Epithelial cell of prostate (primary cell): ENCODE measurements at places on chromosomes 3 and 15.
A peak's percentile ranks its signal among the peaks of the same experiment; 100 is the strongest.

- DNase-seq, result no peak
Observed at GRCh38 chr3:187822402-187822801, 77.1 kb upstream of the BCL6 start.

GRCh38 chr3:61136191-61136590 is 115.1 kb downstream of the FHIT start:
- no peak for DNase-seq

- DNase-seq, result peak; percentile 27
Observed at GRCh38 chr15:45588219-45588875, 1.2 kb downstream of the BLOC1S6 start.

- no peak for DNase-seq
Observed at GRCh38 chr3:396293-396692, 199.7 kb downstream of the CHL1 start.

- DNase-seq, result no peak
Observed at GRCh38 chr15:53160092-53160704, 370.1 kb upstream of the ONECUT1 start.

DNA sequence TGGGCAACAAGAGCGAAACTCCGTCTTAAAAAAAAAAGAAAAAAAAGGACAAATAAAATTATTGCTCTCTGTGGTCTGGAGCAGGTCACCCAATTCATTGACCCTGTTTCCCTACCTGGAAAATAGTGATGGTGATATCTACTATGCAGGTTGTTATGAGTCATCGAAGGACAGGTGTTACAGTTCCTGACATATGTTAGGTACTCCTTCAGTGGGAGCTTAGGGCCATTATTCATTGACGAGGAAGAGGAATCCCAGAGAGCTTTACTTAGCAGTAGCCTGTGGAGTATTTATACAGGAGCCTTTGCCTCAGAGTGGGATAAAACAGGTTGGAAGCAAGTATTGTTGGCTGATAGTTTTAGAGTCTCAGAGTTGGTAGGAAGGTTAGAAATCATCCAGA is 74.5 kb downstream of the SLC7A14 start:
- DNase-seq, result no peak

DNA sequence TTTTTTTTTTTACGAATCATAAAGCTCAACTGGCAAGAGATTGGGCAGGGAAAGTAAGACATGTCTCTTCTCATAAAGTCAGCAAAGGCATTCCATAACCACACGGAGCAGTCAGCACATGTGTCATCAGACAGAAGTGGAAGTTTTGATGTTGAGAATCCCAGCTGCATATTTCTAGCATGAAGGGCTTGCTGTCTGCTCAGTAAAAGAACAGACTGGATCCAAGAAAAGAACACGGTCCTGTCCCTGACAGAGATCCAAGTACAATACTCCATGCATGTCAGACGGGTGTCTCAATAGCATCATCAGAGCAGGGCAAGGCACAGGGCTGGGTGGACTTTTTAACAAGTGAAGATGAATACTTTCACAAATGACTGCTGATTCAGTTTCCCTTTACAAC is 38.2 kb downstream of the ABI3BP start:
- peak; percentile 86 for DNase-seq

GRCh38 chr15:74264081-74264501 is 28.0 kb downstream of the CCDC33 start:
- DNase-seq, result no peak

DNA sequence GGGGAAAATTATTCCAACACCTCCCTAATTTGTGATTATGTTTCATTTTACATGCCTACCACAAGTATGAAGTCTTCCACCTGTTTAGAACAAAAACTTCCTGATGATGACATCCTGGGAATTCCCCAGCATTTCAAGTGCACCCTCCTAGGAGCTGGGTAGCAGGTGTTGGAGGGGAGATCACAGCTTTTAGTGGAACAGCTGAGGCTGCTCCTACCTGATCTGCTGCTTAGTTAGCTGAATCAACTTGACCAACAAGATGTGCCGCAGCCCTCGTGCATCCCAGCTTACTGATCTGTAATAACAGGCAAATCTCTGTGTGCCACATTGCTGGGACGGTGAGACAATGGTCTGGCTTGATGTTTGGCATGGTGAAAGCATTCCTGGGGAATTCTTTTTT is 29.7 kb downstream of the TRAK1 start:
- DNase-seq, result no peak

DNA sequence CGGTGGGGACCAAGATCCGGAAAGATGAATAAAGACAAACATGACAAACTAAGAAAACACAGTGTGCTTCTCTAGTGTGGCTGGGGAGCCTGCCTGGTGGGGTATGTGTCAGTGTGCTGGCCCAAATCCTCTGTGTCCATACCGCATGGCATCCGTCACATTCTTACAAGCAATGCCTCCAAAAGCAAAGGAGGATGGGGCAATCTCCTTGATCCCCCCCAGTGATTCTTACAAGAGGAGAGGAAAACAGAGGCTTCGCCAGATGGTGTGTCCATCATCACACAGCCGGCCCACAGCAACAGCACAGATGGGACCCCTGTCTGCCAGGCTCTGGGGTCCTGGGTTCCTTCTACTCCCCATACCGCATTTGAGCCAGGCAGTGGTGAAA is 558 bp upstream of the IL17RC start:
- DNase-seq, result no peak

GRCh38 chr3:112873632-112874031 is 27.0 kb upstream of the CD200R1L start:
- no peak for DNase-seq

- DNase-seq, result peak; percentile 82
Observed at GRCh38 chr3:143601723-143602484, 246.4 kb downstream of the SLC9A9 start.

GRCh38 chr3:128001576-128001975 is 50.7 kb upstream of the SEC61A1 start:
- DNase-seq, result no peak

GRCh38 chr15:98903377-98904018 is 104.1 kb downstream of the PGPEP1L start:
- peak; percentile 82 for DNase-seq

DNA sequence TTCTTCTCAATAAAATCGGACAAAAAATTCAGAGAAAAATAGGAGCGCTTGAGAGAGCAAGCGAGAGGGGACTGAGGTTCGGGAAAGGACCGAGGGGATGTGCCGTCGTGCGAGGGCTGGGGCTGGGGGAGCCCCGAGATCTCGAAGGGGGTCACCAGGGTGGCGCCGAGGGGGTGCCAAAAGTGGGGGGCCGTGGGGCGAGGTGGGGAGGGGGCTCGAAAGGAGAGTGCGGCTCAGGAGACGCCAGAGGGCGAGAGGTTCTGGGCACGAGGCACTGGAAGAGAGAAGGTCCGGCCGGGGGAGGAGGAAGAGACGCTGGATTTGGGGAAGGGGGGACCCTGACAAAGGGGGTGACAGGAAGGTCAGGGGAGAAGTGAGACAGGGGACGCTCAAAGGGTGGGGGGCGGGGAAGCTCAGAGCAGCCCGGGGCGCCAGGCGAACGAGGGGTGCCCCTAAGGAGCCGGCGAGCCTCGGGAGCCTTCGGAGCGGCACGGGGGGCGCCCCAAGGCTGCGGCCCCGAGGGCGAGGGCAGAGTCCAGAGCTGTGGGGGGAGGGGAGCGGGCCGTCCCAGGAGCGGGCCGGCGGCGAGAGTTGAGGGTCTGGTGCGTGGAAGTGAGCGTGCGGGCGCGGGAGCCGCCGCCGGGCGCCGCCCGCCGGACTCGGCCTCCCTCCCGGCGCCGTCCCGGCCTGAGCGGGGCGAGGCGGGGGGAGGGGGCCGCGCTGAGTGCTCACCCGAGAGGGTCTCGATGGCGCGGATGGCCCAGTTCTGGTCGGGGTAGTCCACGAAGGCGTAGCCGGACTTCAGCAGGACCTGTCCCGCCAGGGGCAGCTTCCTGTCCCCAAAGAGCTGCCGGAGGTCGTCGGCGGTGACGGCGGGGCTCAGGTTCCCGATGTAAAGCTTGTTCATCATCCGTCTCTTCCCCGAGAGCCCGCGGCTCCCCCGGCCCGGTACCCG is 514 bp downstream of the IGF2BP2 start:
- DNase-seq, result no peak

GRCh38 chr3:65901226-65901625 is 137.5 kb downstream of the MAGI1 start:
- DNase-seq, result no peak

DNA sequence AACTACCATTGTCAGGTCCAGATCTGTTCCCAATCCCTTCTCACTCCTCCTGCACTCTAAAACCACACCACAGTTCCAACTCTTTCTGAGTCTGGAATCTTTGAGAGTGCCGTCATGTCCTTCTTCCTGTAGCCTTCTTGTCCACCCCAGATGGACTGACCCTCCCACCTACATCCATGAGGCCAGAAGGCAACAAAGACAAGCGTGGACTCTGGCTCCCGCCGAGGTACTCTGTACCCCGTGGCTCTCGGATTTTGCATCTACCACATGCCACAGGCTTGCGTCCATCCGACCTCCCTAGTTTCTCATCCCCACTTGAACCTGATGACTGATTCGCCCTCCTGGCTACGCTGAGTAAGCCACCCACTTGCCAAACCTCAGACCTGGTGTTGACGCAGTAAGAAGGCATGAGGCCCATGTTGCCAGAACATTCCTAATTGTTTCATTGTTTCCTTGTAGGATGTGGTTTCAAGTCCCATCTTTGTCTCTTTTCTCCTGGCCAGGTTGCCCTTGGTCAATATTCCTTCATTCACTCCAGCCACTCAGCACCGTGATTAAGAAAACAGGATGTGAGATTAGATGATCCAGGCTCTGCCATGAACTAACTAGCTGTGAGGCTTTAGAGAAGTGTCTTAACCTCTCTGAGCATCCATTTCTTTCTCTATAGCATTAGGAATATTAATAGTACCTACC is 1.1 kb upstream of the ZBTB38 start:
- peak; percentile 99 for DNase-seq

- no peak for DNase-seq
Observed at GRCh38 chr15:63243776-63244175, 33.6 kb upstream of the APH1B start.

DNA sequence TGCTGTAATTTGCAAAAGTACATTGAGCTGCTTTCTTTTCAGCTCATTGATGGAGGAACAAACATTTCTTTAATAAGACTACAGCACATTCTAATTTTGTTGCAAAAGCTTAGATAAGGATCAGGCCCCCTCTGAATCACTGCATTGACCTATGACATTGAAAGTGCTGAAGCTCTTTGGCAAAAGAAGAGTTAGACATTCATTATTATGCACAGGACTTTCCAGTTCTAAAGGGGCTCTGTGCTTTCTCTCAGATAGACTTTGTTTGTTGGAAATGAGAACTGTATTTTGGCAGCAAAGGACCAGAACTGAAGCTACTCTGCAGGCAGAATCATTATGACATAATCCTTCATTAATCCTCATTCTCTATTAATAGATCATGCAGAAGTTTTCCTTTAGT is 252.9 kb upstream of the SOX2 start:
- no peak for DNase-seq

GRCh38 chr3:112096176-112096575 is 10.0 kb downstream of the C3orf52 start:
- no peak for DNase-seq

GRCh38 chr3:149472030-149472797 is 2.3 kb upstream of the TM4SF4 start:
- DNase-seq, result no peak
